NCI-H1092 treated with DMSO at 0.1 percent for 48 hours (cell line): ENCODE measurements at places on chromosomes 2 and 18.
A peak's percentile ranks its signal among the peaks of the same experiment; 100 is the strongest.

DNA sequence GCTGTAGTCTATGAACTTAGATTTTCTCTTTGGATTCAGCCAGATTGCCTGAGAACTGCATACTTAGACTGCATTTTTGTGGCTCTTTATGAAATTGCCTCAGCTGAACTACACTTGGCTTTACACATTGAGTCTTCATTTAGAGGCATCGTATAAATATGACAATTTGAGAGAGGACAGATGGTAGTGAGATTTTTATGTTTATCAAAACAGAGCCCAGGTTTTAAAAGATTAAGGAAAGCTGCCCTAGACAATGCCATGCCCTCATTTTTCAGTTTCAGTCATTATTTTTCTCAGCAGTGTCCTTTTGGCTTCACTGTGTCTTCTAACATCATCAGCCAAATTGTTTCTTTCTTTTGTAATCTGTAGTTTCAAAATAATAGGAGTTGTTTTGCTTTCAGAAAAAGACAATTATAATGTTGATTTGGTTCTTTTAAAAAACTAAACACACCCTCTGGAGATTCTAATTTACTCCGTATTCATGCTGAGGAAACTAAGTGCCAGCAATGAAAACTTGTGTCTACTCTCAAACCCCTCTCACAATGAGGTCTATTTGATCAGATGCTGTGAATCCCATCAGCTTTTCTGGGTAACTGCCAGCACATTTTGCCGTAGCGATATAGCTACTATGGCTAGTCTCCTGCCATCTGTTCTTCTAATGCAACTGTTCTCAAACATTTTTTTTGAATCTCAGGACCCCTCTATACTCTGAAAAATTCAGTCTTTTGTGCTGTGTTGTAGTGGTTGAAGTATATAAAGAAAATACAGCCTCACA is 46.2 kb downstream of the TWSG1 start:
- peak; percentile 86 for DNase-seq

DNA sequence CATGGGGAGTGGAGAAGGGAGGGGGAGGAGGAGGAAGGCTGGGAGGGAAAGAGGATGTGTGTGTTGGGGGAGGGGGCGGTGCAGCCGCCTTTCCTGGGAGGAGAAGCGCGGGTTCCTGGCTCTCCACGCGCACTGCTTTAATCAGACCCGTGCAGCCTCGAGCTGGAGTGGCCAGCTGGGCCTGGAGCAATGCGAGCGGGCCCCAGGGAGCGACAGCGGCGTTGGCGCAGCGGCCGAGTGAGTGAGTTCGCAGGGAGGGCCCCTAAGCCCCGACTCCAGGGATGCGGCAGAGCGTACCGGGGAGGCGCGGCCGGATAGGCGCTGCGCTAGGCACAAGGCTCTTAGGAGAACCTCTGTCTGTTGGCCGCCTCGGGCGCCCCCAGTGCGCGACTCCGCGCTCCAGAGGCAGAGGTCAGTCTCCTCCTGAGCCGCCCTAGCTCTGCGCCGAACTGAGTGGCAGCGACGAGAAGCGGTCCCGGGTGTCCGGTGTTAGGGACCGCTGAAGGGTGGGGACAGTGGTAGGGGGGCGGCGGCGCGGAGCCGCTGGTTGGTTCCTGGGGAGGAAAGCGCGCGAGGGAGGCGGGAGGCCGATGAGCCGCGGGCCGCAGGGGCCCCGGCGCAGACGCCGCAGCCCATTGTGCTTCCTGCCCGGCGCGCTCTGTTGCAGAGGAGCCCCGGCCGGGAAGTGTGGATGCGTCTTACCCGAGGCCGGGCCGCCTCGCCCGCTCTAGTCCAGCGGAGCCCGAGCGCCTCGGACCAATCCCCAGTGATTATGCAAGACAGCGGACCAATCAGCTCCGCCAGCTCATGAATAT is 455 bp upstream of the DLX1 start:
- peak; percentile 89 for DNase-seq

DNA sequence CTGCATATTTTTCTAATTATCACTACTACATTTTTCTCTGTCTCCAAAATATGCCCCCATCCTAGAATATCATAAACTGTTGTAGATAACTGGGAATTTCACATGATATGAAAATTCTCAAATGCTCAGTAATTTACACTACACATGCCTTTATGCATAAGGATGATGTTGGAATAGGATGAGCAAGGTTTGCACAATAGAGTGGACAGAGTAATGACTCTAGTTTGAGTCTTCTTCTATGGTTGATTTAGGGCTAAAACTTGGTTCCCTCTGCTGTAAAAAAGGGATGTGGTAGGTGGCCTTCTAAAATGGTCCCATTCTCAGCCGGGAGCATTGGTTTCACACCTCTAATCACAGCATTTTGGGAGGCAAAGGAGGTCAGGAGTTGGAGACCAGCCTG is 129.9 kb downstream of the BCL11A start:
- DNase-seq, result no peak

DNA sequence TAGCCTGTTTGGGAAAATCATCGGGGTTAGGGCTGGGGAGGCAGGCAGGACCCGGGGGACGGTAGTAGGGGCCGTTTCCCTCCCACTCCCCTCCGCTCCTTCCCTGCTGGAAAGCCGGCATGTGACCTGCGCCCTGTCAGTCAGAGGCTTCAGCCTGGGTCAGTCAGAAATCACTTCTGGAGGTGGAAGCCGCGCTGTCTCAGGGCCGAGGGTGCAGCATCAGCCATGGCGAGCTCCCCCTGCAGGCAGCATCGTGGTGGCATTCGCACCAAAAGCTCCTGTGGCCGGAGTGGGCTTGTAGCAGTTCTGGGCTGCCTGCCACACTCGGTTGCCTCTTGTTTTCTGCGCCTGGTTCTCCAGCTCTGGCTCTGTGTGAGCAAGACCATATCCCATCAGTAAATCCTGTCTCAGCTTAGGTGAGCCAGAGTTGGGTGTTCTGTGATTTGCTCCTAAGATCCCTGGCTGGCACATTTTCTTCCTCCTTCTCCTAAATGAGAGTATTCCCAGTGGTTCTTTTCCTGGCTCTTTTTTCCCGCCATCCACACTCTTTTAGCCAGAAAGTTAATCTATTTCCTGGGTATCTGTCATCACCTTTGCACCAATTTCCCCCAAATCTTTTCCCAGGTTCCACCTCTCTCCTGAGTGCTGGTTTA is 123.9 kb upstream of the CD302 start:
- DNase-seq, result no peak

- DNase-seq, result no peak
These were observed 28.4 kb downstream of the NFATC1 start for GRCh38 chr18:79424008-79424565.

DNA sequence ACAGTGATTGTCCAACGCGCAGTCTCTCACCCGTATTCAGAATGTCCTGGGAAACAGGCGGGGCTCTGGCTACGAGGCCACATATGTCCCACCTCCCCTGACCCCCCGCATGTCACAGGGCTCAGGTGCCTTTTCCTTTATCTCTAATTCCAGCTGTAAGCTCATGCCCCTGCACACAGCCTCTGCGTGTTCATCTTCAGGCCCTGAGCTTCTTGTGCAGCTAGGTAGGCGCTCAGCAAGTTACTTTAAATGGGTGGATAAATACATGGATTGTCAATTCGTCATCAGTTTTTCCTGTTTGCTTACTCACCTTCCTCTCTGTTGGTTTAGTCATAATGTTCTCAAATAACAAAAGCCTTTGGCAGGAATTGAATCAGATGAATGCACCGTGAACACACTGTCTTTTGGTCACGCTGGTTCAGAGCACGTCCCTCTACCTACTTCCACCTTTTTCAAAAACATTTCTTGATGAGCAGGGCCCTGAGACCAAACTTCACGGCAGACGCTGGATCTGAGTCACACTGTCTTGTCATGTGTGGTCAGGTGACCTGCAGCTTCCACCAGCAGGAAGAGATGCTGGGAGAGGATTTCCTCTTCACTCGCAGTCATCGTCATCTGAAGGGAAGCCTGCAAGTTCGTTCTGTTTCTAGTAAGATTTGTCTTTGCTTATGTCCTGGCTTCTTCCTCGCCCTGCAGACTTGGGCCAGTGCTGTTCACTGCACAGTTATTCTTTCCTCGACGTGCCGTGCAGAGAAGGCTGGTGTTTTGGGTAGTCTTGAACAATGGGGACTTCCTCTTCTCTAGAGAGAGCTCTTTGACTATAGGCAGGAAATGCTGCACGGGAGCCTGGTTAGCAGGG is 138.1 kb downstream of the PTGR3 start:
- DNase-seq, result peak; percentile 69
